Stimulated activated CD8-positive, alpha-beta memory T cell treated with anti-CD3 and anti-CD28 coated beads, Interleukin-15, amount 100 ng/mL, for 24 hours (primary cell): ENCODE measurements at places on chromosomes 2 and 18.

DNA sequence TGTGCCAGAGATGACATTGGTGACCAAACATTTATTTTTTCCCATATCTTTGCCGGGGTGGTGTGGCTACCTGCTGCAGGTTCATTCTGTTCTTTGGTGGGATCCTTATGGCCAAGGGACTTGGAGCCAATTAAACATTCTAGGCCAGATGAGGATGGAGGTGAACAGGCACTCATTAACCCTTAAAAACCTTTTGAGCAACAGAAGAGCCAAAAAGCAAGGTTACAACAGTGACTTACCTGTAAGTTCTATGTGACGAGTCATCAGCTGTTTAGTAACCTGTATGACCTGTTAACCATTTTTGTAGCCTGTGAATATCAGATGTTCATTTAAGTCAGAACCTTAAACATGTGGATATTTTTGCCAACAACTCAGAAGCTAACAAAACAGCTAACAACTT is 105.6 kb downstream of the XRCC5 start:
- DNase-seq: no peak

DNA sequence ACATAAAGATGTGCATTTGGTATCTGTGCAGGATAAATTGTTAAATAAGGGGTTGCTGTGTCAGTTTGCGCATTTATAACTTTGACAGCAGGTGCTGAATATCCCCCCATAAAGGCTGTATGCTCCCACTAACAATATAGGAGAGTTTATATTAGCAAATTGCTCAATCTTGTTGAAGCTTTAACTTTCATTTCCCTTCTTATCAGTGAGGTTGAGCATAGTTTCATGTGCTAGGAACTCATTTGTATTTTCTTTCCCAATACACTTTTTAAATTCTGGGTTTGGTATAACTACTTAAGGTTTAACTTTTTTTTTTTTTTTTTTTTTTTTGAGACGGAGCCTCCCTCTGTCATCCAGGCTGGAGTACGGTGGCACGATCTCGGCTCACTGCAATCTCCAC is 89.0 kb downstream of the FAM117B start:
- DNase-seq: no peak

- no peak for DNase-seq
Measured at GRCh38 chr2:84885111-84885510, 4.2 kb upstream of the TRABD2A start.

- DNase-seq: no peak
Measured at GRCh38 chr2:20291846-20292408, 58.7 kb downstream of the PUM2 start.

DNA sequence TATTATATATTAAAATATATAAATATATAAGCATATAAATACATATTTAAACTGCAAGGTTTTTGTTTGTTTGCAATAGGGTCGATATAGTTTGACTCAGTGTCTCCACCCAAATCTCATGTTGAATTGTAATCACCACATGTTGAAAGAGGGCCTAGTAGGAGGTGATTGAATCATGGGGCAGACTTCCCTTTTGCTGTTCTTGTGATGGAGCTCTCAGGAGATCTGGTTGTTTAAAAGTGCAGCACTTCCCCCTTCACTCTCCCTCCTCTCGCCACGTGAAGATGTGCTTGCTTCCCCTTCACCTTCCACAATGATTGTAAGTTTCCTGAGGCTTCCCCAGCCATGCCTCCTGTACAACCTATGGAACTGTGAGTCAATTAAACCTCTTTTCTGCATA is 2137.3 kb upstream of the CELF4 start:
- DNase-seq: no peak

DNA sequence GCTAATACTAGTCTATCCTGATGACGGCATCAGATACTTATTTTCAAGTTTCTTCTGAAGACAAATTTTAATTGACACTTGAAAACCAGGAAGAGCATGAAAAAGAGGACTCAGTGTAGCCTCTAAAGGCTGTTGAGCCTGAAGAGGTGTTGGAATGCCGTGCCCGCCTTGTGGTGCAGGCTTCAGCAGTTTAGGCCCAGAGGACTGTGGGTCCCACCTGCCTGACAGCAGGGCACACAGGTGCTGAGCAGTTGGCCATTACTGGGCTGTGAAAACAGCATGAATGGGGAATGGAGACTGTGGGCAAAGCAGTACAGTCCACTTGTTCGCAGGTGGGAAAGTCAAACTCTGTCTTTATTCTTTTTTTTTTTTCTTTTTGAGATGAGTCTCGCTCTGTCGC is 49.8 kb upstream of the THOC1 start:
- DNase-seq: no peak

DNA sequence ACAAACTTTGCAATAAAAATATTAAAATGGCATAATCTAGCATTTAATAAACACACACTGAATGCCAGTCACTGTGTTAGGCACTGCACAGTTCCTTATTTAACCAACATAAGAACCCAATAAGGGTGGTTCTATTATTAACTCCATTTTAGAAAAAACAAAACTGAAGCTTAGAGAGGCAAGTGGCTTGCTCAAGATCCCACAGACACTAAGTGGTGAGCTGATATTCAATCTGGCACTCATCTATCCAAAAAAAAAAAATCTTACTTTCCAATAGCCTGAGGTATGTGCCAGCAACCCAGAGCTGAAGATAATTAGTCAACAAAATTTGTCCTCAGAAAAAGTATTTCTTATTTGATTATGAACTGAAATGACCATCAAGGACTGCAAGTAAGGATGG is 799 bp downstream of the CYTIP start:
- DNase-seq: no peak

DNA sequence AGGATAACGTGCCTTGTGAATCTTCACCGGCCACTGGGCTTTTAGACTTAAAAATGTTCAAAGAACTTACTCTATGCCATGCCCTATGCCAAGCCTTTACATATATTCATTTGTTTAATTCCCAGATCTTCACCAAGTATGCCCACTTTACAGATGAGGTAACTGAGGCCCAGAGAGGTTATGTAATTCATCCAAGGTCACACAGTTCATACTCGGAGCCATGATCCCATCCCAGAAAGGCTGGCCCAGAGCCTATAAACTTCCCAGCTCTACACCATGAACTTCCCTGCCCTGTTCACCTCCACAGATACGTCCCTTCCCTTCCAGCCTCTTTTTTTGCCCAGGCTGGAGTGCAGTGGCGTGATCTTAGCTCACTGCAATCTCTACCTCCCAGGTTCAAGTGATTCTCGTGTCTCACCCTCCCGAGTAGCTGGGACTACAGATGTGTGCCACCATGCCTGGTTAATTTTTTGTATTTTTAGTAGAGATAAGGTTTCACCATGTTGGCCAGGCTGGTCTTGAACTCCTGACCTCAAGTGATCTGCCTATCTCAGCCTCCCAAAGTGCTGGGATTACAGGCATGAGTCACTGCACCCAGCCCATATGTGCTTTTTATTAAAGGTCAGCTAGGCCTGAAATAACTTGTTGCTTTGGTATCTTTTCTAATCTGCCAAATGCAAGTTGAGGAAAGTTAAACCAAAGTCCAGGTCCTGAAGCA is 44.1 kb downstream of the MTHFD2 start:
- DNase-seq: no peak

GRCh38 chr18:22309191-22309590 is 108.5 kb downstream of the CTAGE1 start:
- no peak for DNase-seq

DNA sequence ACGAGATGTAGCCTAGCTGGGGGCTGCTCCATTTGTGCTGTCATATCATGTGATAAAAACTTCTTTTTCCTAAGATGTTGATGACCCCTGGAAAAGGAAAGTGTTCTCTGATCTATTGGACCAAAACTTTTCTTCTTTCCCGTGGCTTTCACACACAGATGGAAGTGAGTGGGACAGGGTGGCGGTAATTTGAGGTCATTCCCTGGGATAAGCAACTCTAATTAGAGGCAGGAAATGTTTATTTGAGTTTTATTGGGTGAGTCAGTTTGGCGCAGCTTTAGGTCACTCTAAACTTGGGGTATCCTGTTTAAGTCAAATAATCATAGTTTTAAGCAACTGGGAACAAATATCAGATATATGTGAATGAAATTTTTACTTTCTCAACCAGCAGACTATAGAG is 221.0 kb upstream of the EPAS1 start:
- no peak for DNase-seq

DNA sequence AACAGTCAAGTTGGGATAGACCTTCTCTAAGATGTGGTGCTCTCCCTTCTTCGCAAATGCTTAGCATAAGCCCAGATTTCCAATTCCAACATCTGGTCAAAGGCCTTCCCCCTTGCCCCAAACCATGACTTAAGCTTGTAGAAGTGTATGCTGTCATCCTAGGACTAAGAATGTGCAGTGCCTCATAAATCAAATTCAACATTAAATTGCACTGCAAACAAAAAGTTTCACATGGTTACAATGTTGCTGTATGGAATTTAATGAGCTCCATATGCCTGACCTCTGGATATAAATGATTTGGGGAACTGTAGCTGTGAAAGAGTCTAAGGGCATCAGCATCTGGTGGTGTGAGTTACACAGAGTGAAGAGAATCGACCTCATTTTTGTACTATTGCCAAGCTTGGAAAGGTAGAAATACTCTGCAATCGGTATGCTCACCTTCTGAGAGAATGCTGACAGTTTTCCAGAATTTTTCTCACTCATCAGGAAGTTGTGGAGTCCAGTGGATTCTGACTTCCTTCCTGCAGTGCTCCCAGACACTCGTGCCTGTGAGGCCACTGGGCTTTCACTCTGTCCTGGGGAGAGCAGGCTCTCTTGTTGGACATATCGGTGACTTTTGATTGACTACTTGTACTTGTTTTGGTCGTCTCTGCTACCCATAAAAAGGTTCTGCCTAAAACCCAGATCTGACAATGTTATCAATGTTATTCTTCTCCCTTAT is 40.6 kb downstream of the FASTKD2 start:
- no peak for DNase-seq
